Kidney (tissue), 22 donors: ENCODE measurements at places on chromosomes 2 and 18. TPM values are rescaled to one million over a fixed set of nuclear protein-coding genes. Genes with fewer than 3 reads are reported as not detected.

LIPG gene
- 4.8 TPM for polyA plus RNA-seq

DES gene
- 30.0 TPM for polyA plus RNA-seq

DNA sequence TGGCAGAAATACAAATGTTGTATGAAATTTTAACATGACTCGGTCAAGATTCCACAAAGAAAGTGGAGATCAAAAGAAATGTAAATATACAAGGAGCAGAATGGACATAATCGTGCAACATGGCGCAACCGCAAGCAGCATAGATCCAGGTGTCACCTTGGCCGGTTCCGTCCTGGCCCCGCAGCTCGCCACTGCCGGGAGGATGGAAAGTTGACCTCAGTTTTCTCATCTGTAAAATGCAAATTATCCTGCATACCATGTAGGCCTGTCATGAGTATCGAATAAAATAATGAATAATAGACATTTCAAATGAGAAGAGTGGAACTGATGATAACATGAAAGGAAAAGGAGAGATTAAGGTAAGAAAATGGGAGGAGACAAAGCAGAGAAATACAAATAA is 427.3 kb upstream of the SMIM21 start:
- DNase-seq, result no peak

- DNase-seq, result no peak
Observed at GRCh38 chr2:234491897-234492296, 5.0 kb downstream of the ARL4C start.

DNA sequence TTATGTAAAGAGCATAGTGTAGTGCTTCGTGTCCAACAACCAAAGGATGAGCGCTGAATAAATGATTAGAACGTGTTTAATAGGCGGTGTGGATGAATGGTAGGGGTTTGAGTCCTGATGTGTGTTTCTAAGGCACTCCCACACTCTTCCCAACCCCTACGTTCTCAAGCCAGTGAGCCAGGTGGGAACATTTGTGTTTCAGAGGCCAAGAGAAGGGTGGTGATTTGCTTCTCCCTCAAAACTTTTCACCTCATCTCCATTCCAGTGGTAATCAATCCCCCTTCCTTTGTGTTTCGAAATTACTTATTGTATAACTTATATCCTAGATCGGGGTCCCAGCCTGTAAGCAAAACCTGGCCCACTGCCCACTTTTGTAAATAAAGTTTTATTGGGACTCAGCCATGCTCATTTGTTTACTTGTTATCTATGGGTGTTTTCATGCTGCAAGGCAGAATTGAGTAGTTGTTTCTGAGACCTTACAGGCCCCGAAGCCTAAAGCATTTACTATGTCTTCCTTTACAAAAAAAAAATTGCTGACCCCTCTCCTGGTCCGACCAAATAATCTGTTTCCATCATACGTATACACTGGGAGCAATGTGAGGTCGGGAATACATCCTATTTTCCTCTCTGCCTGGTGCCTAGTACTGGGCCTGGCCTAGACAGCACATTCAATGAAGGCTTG is 150.8 kb upstream of the MYCN start:
- DNase-seq, result no peak

DNA sequence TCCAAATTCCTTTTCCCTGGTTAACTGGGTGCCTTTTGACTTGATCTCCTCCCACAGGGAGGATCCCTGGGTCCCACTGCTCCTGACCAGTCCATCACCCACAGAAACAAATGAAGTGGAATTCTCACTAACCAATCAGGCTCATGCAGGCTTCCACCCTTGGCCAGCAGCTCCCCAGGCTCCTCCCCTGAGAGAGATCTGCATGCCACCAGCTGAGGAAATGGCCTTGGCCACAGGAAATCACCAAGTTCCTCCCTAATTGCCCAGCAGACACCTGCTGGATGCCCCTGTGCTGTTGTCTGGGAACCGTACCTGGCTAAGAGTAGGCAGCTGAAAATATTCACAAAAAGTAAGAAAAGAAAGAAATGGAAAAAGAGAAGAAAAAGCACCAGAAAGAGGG is 207.4 kb downstream of the NCK2 start:
- no peak for DNase-seq

- no peak for DNase-seq
Observed at GRCh38 chr2:221924576-221924975, 352.5 kb upstream of the EPHA4 start.
